COLO829 (cell line): ENCODE measurements at places on chromosomes 16 and 17.

- DNase-seq: peak; percentile 85
Observed at GRCh38 chr17:43367737-43368242, 31.0 kb upstream of the ARL4D start.

GRCh38 chr16:47317465-47318240 lies 143.2 kb downstream of the ITFG1 start:
- DNase-seq: no peak

GRCh38 chr16:2806286-2806685 lies 8.0 kb downstream of the PRSS41 start:
- DNase-seq: no peak

DNA sequence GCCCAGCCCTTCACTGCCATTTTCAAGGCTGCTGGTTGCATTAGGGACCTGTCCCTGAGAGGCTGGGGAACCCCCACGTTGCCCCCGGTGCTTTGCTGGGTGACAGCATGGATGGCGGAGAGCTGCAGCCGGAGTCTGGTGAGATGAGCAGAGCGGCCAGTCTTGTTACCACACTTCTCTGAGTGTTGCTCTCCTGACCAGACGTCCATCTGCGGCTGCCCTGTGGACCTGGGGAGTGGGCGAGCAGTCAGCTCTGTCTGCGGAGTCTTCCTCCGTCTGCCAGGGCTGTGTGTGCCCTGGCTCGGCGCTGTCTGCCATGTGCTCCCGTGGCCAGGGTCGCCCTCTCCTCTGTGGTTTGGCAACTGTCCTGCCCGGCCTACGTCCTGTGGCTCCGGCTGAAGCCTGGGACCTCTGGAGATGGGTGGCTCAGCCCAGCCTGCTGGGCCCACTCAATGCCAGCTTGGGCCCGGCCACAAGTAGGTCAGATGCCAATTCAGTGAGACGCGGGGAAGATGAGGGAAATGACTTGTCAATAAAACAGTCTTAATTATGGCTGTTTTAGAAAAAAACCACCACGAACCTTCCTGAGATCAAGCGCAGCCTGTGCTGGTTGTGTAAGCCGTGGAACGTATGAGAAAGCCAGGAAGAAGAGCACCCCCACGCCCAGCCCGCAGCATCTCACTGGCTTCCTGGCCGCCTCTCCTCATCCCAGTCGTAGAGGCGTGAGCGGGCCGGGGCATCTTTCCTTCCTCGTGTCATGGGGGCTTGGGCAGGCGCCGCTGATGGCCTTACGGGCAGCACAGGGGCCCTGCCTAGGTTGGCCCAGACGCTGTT lies 7.9 kb downstream of the KCTD5 start:
- DNase-seq: no peak

DNA sequence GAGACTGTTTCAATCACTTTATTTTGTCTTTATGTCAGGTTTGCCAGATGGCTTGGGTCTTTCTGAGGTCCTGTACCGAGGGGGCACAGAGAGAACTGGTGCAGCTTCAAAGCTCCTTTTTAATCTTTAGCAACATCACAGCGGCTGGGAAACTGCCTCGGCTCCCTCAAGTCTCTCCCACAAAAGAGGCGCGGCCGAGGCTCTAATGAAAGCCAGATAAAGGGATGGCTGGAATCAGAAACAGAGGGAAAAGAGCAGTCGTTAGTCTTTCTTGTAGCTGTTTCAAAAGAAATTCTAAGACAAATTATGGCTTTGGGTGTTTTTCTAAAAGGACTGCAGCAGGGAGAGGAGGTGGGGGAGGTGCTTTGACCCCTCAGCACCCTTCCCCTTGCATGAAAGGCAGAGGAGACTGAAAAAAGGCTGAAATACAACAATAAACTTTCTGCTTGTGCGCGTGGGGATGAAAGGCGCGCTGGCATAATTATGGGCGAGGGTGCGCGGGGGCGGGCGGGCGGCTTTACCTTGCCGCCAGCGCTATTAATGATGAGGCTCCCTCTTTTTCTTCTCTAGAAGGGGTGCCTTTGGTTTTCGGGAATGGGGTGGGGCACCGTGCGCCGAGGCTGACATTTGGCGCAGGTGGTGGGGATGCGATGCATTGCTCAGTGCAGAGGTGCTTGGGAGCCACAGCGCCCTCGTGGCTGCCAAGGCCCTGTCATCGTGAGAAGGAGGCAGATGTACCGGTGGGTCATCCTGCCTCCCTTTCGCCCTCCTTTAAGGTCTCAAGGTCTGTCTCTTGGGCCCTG lies 22.3 kb upstream of the BRD7 start:
- DNase-seq: no peak

GRCh38 chr17:8614988-8615387 lies 15.5 kb downstream of the MYH10 start:
- no peak for DNase-seq

GRCh38 chr17:54269881-54270280 lies 447.2 kb downstream of the KIF2B start:
- DNase-seq: no peak

DNA sequence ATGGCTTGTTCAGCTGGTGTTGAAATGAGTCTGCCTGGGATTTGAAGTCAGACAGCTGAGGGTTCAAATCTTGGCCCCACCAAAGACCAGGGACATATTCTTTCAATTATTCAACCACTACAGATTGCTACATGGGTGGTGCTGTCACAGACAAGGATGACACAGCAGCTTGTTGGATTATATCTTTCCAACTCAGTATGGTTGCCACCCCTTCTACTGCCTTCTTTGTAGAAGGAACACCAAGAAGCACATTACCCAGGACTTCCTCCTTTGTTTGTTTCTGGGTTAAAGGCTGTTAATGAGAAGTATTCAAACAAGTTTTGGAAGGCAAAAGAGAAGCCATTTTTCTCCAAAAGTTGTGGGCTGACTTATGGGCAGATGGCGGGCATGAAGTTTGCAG lies 78.6 kb downstream of the COPRS start:
- no peak for DNase-seq

DNA sequence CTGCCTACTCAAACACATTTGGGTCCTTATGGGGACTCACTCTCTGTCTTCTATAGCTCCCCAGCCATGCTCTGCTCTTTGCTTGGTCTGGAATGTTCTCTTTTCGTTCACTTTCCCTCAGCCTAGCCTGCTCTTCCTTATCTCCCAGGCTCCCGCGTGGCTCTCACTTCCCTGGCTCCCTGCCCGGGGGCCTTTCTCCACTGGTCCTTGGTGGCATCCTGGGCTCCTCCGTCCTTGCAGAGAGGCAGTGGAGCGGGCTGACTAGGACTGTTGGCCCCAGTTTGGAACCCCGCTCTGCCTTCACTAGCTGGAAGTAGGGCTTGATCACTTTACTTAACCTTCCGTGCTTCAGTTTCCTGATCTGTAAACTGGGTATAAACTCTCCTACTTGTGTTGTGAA lies 31.2 kb downstream of the SHISA6 start:
- DNase-seq: no peak

DNA sequence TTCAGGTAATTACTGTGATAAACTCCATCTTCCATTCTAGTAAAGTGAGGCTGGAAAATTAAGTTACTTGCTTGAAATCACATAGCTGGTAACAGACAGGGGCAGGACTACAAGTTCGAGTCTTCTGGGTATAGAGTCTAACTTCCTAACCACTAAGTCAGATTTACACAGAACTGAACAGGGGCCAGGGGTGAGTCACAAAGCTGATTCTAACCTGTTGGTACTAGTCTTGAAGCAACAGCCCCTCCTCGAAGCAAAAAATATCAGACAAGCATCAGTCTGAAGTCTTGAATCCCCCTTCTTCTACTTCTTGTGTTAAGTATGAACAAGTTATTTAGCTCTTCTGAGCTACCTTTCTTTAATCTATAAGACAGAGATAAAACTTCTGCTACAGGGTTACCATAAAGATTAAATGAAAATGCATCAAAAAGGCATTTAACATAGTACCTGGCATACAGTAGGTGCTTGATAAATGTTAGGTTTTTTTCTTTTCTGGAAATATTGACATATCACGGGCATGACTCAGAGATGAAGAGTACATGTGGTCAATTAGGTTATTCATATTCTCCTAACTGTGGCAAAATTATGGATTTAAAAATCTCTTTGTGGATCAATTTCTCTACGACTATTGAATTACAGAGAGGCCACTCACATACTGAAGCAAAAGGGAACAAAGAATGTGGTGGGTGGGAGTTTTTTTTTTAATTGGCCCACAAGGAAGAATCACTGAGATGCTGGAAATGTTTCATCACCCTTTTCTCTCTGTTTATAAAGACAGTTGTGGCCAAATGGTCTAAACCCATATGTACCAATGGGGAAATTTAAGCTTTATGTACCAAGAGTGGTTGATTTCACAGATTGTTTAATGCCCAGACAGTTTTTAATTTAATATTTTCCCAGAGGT lies 266.9 kb upstream of the DYNLRB2 start:
- no peak for DNase-seq

DNA sequence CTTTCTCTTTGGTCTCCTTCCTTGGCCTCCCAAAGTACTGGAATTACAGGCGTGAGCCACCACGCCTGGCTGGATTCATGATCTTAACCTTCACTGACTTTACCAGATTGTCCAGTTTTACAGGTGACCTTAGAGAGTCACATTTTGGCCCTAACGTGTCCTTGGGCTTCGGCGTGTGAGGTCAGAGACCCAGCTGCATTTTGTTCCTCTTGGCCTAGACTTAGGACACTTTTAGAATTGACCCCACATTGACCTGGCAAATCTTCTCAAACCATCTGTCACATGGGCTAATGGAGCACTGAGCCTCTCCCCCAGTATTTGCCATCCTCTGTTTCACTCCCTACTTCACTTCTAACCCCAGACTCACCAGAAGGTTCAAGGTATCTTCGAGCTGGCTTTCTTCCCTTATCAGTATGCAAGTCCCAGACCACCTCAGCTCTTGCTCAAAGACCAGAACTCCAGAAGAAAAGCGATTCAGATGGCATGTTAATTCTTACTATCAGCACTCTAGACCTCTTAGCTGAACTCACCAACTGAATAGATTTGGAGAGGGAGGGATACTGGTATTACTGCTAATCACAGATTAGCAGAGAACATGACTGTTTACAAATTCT lies 1.7 kb upstream of the CYTH1 start:
- DNase-seq: no peak

DNA sequence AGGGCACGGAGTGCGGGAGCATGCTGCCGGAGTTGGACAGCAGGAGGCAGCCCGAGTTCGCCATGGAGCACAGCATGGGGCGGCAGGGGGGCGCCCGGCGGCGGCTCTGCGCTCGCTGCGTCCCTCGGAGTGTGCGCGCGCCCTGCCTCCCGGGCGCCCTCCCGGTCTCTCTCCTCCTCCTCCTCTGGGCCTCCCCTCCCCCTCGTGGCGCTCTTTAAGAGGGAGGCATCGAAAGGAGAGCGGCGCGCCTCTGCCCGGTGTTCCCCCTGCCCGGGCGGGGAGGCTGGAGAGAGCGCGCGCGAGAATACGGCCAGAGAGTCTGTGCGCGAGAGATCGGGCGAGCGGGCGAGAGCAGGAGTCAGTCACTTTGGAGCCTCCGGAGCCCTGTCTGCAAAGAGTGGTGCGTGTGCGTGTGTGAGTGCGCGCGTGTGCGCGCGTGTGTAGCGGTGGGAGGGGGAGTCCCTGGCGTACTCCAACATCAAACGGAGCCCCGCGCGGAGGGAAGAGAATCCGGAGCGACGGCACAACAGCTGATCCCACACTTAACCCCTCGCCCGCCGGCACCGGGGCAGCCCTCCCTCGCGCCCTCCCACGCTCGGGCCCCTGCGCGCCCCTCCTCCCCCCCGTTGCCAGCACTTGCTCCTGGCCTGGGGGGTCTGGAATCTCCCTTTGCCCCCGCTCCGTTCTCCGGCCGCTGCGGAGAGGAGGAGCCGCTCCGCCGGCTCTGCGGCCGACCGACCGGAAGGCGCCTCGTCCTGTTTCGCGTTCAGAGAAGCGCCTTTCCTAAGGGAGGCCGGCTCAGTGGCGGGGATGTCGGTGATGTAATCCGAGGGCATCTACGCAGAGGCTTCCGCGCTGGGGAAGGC lies 108.9 kb downstream of the ENGASE start:
- DNase-seq: no peak

DNA sequence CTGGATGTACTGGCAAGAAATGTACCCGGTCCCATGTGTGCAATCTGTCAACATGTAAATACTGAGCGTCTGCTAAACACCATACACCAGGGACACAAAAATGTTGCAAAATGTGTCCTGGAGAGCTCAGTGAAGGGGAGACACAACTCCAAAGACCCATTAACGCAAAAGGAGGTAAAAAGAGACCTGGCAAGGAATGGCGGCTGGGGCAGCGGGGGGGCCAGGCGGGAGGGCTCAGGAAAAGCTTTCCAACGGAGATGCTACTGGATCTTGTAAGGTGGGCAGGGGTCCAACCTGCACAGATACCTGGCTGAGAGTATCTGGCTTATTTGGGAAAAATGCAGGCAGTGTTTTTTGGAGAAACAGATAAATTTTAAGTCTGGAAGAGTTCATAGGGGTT lies 40.7 kb downstream of the ADCY9 start:
- DNase-seq: no peak

GRCh38 chr17:10121971-10122707 lies 76.3 kb downstream of the GAS7 start:
- no peak for DNase-seq

DNA sequence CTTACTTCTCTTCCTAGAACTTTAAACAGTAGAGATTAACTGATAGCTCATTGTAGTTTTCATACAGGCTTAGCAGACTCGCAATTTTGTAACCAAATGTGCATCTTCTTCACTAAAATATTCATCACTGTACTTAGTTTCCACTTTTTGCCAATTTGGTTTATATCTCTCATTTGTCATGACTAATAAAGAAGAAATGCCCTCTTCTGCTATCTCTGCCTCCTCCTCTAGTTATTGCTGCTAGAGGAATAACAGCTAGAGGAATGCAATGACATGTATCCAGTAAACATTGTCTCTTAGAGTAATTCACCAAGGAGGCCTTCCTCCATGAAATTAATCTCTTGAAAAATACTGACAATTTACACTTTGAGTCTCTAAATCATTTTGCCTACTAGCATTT lies 115.5 kb upstream of the COX10 start:
- no peak for DNase-seq

DNA sequence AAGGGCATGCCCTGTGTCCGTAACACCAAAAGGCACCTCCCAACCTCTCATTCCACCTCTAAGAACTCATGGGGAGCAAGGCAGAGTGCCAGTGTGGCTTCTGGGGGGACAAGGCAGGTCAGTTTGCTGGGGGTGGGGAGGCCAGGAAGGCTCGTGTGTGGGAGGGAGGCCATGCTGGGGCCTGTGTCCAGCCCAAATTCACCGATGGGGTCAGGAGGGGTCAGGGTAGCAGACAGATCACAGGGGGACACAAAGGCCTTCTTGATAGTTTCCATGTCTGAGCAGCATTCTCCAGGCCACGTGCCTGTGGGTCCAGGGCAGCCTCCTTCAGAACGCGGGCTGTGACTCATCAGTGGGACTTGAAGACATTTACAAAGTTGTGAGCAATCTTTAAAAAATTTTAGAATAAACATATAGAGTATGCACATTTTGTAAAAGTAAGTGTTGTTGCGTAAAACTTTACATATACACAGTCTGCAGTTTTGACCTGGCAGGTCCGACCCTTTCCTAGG lies 20.9 kb downstream of the SPACA3 start:
- DNase-seq: peak; percentile 97

- no peak for DNase-seq
Observed at GRCh38 chr16:30985401-30986128, 558 bp downstream of the HSD3B7 start.
